Fibroblast of skin of right biceps (primary cell): ENCODE measurements at places on chromosomes 1 and 21.

DNA sequence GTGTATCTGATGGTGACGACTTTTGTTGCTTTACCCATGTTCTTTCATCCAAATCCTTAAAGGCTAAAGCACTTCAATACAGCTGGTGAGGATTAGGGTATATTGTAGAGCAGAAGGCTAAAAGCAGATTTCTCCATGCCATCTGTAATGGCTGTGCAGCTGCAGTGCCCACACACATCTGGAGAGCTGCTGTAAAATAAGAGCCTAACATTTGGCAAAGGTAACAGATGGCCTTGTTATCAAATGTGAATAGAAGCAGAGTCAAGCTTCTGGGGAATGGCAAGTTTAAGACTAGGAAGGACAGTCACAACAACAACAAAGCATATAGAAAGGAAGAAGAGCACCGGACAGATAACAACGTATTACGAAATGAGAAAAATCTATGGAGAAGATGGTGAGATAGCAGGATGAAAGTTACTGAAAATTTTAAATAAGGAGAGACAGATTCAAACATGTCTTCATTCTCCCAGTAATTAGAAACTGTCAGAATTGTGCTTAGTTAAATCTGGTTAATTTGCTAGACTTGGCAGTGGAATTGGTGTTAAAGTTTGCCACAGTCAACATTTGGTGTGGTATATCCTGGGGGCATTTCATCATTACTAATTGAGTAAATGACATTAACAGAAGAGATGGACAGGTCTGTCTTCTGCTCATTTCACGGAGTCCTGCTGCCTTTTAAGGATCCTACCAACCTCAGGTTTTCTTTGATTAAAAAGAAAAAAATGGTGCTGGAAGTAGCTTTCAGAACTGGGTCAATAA is 1093.2 kb downstream of the ADGRL2 start:
- no peak for DNase-seq

- DNase-seq, result no peak
Observed at GRCh38 chr21:43585514-43585913, 73.8 kb downstream of the HSF2BP start.

DNA sequence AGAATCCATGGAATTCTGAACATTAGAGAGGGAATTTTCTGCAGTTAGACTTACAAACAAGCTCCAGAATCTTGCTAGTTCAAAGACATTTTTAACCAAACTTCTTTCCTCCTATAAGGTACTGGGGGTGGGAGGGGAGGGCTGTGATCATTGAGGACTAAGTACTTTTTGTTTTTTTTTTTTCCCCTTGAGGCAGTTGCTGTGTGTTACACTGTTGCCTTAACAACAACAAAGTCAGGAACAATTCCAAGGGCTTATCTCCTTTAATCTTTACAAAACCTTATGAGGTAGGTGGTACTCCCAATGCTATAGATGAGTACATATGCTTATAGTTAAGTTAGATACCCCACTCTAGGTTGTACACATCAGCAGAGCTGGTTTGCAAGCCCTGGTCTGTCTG is 62.9 kb downstream of the PPP1R12B start:
- peak; percentile 6 for DNase-seq

GRCh38 chr1:43493661-43494450 is 36.8 kb upstream of the PTPRF start:
- DNase-seq, result peak; percentile 24

DNA sequence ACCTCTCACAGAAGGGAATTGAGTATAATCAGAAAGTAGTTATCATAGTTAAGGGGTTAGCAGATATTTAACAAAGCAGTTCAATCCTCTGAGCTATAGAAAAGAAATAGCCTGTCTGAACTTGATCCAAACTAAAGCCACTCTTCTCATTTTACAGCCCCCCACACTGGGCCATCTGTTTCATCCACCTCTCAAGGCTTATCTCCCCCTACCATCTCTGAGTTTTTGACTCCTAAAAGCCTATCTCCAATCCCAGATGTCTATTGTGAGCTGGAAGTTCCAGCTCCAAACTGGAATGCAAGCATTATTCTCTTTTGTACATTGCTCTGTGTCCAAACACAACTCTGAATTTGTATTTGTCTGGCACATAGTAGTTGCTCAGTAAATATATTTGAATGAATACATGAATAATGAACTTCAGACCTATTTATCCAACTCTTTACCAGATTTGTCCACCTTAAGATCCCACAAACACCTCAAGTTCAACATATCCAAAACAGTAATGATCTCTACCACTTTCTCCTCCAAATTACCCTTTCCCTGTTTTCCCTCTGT is 98.1 kb downstream of the PLPP3 start:
- no peak for DNase-seq

- DNase-seq, result no peak
Observed at GRCh38 chr1:91803847-91804545, 82.0 kb downstream of the TGFBR3 start.

DNA sequence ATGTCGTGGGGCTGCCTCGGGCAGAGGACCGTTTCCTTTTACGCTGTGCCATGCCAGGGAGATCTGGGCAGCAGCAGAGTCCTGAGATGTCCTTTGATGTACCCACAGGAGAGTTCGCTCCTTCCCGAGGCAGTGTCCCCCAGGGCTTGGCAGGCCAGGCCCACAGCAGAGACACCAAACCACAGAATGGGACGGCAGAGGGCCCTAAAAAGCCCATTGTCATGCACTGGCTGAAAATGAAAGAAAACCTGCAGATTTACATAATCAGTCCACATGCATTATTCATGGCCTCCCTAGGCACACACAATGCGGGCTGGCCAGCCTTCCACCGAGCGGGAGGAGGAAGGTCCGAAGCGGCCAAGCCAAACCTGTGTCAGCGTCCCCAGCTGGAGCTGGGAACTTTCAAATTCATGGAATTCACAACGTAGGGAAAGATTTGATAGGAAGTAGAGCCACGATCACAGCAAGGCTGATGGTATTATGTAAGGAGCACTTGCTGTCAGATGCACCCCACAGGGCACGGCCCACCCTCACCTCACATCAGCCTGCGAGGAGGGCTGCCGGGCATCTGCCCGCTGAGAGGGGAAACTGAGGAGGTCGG is 25.3 kb upstream of the EFHD2 start:
- DNase-seq, result no peak

DNA sequence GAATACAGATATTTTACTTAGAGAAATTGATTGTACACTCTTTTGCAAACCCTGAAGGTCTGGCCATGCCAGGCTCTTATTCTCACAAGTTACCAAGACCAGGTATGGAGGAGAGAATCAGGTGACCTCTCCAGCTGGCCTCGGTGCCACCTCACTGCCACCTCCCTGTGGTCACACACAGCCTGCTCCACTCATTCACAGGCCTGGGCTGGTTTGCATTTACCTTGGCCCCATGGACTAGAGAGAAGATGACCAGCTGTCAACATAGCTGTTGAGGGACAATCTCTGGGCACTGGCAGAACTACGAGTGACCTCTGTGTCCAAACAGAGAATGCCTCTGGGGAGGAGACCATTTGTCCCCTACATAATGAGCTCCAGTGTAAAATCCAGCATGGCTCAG is 291.2 kb upstream of the RUNX1 start:
- no peak for DNase-seq

DNA sequence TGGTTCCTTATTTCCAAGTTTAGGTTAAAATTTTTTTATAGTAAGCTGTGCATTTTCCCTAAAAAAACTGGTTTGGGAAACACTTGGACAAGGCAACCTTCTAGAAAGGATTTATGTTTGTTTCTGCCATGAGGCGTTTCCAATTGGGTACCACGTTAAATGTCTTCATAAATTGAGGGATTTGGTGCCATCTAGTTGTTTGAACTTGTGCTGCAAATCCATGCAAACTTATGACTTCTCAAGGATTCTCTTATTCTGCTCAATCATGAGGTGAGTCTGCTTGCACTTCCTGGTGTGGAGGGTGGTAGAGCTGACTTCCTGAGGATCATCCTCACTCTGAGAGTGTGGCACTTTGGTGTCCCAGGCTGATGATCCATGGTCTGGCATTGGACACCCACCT is 123.3 kb downstream of the PCNX2 start:
- DNase-seq, result peak; percentile 33

- DNase-seq, result no peak
Observed at GRCh38 chr1:88825721-88826120, 65.6 kb downstream of the GTF2B start.

GRCh38 chr1:204760757-204761156 is 75.2 kb upstream of the LRRN2 start:
- DNase-seq, result peak; percentile 2

- no peak for DNase-seq
Observed at GRCh38 chr1:64701886-64702285, 43.0 kb upstream of the RAVER2 start.

DNA sequence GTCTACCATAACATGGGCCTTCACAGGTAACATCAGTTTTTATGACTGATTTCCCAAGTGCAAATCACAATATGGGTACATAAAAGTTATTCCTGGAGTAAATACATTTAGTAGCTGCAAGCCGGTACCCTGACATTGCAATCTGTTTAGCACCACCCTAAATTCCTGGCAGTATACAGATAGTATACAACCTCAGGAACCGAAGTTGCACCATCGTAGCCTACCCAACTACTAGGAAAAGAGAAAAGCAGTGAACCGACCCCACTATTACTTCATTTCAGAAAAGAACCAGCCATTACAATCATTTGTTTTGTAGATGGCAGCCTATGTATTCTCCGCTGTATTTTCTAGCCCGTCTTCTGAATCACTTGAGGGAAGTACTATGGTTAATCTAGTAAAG is 1.1 kb downstream of the ADIPOR1 start:
- DNase-seq, result no peak

- no peak for DNase-seq
Observed at GRCh38 chr1:117007719-117008013, 6.1 kb downstream of the CD101 start.

- no peak for DNase-seq
Observed at GRCh38 chr1:3779265-3779911, 6.8 kb downstream of the SMIM1 start.

DNA sequence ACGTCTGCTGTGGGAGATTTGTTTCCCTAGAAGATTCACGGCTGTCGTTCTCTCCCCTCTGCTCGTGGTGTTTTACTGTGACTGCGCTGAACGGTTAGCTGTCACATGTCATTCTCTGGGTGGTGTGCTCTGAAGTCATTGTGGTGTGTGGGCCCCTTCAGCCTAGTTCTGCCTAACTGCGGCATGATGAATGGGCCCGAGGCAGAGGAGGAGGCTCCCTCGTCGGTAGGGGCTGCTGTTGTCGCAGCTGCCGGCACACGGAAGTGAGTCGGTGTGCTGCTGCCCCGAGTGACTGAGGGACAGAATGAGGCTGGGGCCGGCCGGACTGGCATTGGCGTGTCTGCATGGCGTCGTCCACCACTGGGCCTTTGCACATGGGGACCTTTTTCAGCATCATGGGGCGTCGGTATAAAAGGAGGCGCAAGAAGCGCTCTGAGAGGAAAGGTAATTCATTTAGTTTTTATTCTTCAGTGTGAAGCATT is 77.9 kb downstream of the ADARB1 start:
- peak; percentile 68 for DNase-seq

DNA sequence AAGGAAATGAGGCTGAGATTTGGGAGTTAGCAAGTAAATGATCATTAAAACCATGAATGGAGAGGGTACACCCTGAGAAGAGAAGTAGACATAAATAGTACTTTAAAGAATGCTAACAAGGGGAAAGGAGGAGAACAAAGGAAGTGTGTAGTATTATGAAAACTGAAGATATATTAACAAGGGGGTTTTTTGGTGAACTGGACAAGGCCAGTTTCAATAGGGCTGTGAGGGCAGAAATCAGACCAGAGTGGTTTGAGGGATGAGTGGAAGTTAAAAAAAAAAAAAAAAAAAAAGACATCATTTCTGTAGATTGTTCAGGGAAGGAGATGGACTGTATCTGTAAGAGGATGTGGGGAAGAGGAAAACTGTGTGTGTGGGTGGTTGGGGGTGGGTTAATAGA is 137.1 kb downstream of the PLA2G4A start:
- DNase-seq, result no peak

DNA sequence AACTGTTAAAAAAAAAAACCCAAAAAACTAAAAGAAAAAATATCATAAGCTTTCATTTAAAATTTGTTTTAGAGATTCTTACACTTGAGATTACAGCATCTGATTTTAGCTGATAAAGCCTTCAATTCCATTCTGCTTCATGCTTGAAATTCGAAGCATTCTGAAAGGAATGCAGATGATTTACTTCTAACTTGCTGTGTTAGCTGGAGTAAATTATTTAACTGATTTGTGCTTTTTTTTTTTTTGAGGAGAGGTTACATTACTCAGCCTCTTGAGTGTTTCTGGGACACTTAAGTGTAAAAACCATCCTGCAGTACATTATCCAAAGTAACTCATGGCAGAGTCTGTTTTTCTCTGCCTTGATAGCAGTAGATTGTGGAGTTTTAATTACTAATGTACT is 4.5 kb upstream of the TRIM67 start:
- DNase-seq, result peak; percentile 37

DNA sequence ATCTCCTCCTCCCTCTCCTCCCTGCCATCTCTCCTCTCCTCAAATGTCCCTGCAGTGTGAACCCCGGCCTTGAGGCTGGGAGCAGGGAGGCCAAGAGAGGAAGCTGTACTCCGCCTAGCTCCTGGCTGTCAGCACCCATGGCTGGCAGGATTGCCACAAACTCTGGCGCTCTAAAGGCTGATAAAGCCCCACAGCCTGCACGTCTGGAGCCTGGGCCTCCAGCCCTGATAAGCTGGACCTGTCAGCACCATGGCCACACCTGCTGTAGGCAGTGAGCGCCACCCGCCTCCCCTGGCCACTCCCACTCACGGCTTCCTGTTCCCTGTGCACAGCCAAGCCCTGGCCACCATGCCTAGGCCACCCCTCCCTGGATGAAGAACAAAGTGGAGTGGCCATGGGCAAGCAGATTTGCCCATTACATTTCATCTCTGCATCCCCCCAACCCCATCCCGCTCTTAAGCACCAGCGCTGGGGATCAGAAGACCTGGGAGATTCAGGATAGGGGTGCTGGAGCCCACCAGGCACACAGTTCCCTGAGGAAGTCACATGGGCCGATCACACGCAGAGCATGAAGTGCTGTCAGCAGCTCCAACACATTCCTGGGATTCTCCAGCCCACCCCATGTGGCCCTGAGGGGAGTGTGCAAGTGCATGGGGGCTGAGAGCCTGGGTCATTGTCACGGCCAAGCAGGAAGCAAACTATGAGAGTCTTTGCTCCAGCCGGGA is 24.2 kb upstream of the NPPB start:
- no peak for DNase-seq

GRCh38 chr21:44089001-44089911 is 17.9 kb upstream of the PWP2 start:
- DNase-seq, result no peak

GRCh38 chr1:9816199-9816598 is 7.6 kb downstream of the CLSTN1 start:
- peak; percentile 22 for DNase-seq
